Fibroblast of lung (primary cell): ENCODE measurements at places on chromosomes 3 and 15. TPM values are rescaled to one million over a fixed set of nuclear protein-coding genes. Genes with fewer than 3 reads are reported as not detected.

GRCh38 chr3:119302697-119303551, 8.7 kb downstream of the ARHGAP31 start:
- H3K4me3 ChIP-seq = no peak overlapping the region
- no peak for DNase-seq
- peaks cover 9% of the 10 kb centered on the region for H3K4me1 ChIP-seq
- no peaks in the 10 kb centered on the region for H3K27me3 ChIP-seq
- H3K36me3 ChIP-seq = no peaks in the 10 kb centered on the region
- no peak overlapping the region for H3K27ac ChIP-seq

DNA sequence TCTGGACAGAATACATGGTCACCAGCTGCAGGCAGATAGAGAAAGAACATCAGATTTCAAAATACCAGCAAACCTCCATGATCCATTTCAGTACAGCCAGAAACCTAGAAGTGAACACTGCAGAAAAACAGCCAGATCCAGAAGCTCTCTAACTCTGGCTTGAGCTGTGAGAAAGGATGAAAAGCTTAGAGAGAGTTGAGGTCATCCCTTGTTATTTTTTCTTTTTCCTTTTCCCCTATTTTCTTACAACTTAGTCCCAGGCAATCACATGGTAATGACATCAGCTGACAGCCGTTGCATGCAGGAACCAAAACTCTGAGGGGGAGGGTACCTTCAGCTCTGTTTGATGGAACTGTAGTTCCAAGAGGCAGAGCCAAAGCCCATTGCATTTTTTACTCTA, 113.2 kb downstream of the TCF12 start:
- H3K4me3 ChIP-seq = no peak overlapping the region
- no peaks in the 10 kb centered on the region for H3K27me3 ChIP-seq
- H3K4me1 ChIP-seq = peaks cover 4% of the 10 kb centered on the region
- no peak overlapping the region for H3K27ac ChIP-seq

GRCh38 chr15:80997692-80998091, 3.0 kb upstream of the TLNRD1 start:
- peaks cover 3% of the 10 kb centered on the region for H3K4me1 ChIP-seq
- H3K27me3 ChIP-seq = no peaks in the 10 kb centered on the region
- peaks cover 1% of the 10 kb centered on the region for H3K36me3 ChIP-seq
- no peak overlapping the region for H3K4me3 ChIP-seq

- H3K36me3 ChIP-seq = no peaks in the 10 kb centered on the region
- no peaks in the 10 kb centered on the region for H3K27me3 ChIP-seq
- H3K4me3 ChIP-seq = peak overlapping the region; percentile 69
- peaks cover 29% of the 10 kb centered on the region for H3K4me1 ChIP-seq
- DNase-seq = peak; percentile 14
- H3K27ac ChIP-seq = peak overlapping the region; percentile 88
Observed at GRCh38 chr3:66037986-66038369, 740 bp downstream of the MAGI1 start.

TARS3 gene
- 9.5 and 23.3 TPM in 2 replicates for total RNA-seq

GRCh38 chr3:39150148-39150802, 3.1 kb downstream of the CSRNP1 start:
- peaks cover 57% of the 10 kb centered on the region for H3K4me1 ChIP-seq
- no peaks in the 10 kb centered on the region for H3K27me3 ChIP-seq
- peaks cover 5% of the 10 kb centered on the region for H3K36me3 ChIP-seq
- H3K4me3 ChIP-seq = peak overlapping the region; percentile 1
- peak overlapping the region; percentile 87 for H3K27ac ChIP-seq
